Activated T-helper 2 cell treated with anti-CD3 and anti-CD28 coated beads, Interferon-gamma antibody, Interleukin-2, Interleukin-4, amounts not matched to agents 10 μg/mL and 5 μg/mL and 100 μg/mL, durations not matched to agents 14 hours and 24 hours and 36 hours (primary cell): ENCODE measurements at places on chromosomes 1 and 21.

DNA sequence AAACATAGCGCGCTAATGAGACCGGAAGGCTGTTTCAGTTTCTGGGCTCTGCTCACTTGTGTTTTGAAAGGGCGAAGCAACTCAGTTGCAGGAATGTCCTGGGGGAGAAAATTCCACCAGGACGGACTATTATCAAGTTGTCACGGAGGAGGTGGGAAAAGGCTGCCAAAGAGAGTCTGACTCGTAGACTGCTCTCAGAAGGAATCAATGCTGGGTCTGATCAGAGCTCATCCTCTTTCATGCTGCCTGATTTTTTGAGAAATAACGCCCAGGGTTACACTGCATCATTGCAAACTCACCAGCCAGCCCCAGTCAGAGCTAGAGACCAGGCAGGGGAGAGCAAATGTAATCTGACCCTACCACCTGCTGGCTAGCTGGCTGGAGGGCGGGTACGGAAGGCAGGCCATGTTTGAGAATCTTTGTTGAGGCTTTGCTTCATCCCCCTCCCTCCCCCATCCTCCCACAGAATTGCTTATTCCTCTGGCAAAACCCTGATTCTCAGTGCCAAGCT lies 36.4 kb upstream of the BCL9 start:
- no peak overlapping the region for H3K4me3 ChIP-seq
- no peaks in the 10 kb centered on the region for H3K36me3 ChIP-seq
- H3K4me1 ChIP-seq = no peaks in the 10 kb centered on the region
- no peak for DNase-seq

- H3K36me3 ChIP-seq = no peaks in the 10 kb centered on the region
- no peaks in the 10 kb centered on the region for H3K4me1 ChIP-seq
- no peak overlapping the region for H3K27ac ChIP-seq
- DNase-seq = no peak
- peaks cover 14% of the 10 kb centered on the region for H3K27me3 ChIP-seq
Observed at GRCh38 chr1:51044199-51044598, 57.8 kb upstream of the C1orf185 start.

- H3K4me1 ChIP-seq = no peaks in the 10 kb centered on the region
- H3K27ac ChIP-seq = no peak overlapping the region
- H3K27me3 ChIP-seq = no peaks in the 10 kb centered on the region
- no peak for DNase-seq
- H3K36me3 ChIP-seq = no peaks in the 10 kb centered on the region
Observed at GRCh38 chr1:237139732-237140131, 97.7 kb downstream of the RYR2 start.

- peaks cover 20% of the 10 kb centered on the region for H3K4me1 ChIP-seq
- no peak overlapping the region for H3K4me3 ChIP-seq
- DNase-seq = no peak
Observed at GRCh38 chr21:32282992-32283391, 4.1 kb upstream of the MIS18A start.

- H3K27ac ChIP-seq = no peak overlapping the region
- H3K4me3 ChIP-seq = no peak overlapping the region
- no peaks in the 10 kb centered on the region for H3K4me1 ChIP-seq
- H3K36me3 ChIP-seq = peaks cover 8% of the 10 kb centered on the region
- no peak for DNase-seq
Observed at GRCh38 chr1:1332774-1333480, 1.8 kb downstream of the TAS1R3 start.
